ENCODE measurements at places on chromosomes 13 and 19. TPM values are rescaled to one million over a fixed set of nuclear protein-coding genes. Genes with fewer than 3 reads are reported as not detected.

Gene NOP53
- total RNA-seq = 695 TPM

Gene FUT3
- not detected for total RNA-seq

Gene URAD
- total RNA-seq = not detected

Gene C2CD4C
- total RNA-seq = not detected

Measured in activated B cell treated with CpG ODN at 0.5 μM for 24 hours (primary cell).